ENCODE measurements at places on chromosomes 2 and 18.

DNA sequence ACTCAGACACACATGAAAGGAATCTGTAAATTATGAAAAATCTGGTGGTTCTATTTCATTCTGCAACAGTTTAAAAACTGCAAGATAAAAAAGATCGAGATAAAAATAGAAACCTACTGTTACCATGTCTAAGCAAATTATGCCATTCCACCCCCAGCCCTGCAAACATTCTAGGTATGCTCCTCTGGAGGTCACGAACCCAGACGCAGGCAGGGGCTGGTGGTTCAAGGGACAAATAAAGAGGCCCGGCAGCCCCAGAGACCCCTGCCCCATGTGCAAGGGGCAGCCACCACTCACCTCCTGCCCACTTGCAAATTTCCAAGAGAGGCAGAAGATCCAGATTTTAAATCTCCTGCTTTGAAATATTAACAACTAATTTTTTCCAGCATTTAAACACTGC, 210.5 kb downstream of the ANAPC1 start:
- no peak for DNase-seq

GRCh38 chr18:27713738-27714095, 463.2 kb downstream of the CDH2 start:
- peak; percentile 19 for DNase-seq

DNA sequence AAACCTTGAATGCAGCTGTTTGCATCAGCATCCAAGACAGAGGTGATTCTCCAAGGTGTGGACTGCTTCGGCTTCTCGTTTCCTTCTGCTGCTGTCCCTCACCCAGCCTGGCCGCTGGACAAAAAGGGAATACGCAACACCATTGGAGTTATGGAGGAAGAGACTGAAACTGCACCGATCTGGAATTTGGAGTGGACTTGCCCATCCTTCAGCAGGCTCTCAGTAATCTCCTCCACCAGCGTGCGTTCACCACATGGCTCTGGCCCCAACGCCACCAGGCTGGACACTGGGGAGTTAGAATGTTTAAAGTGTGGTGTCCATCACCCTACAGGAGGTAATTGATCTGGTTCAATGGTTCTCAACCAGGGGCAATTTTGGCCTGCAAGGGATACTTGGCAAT, 41.4 kb upstream of the ID2 start:
- no peak for DNase-seq

DNA sequence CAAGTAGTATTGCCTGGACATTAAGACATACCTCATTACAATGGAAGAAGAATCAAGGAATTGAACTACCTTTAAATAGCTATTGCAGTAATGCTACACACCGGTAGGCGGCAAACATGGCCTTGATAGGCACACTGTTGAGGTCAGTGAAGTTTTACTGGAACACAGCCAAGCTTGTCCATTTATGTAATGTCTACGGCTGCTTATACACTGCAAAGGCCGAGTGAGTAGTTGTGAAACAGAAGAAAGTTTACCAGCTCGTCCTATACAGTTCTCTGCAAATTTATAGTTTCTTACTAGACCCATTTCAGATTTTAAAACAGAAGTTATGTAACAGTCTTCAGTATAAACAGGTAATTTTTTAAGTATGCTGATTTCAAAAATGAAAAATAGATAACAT, 38.8 kb downstream of the PPP4R1 start:
- no peak for DNase-seq

- DNase-seq, result no peak
These were observed 25.6 kb downstream of the SEMA4F start for GRCh38 chr2:74679615-74680014.

- no peak for DNase-seq
These were observed 98.3 kb upstream of the LDLRAD4 start for GRCh38 chr18:13120255-13120654.

GRCh38 chr2:109254174-109254904, 125.3 kb downstream of the SH3RF3 start:
- no peak for DNase-seq

DNA sequence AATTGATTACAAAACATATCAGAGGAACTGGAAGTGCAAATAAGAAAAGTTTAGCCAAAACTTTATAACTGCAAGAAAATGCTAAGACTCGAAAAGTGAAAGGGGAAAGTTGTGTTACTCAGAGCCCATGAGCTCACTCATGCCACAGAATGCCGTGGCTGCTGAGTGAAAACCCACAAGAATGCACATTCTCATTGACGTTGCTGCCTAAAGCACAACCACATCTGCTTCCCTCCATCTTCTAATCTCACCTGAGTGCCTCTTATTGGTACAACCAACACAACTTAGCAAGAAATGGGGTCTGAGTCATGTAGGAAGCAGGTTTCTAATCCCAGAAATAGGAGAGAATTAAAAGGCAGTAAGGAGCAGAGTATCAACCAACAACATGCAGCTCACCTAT, 259.7 kb downstream of the LNPK start:
- no peak for DNase-seq

DNA sequence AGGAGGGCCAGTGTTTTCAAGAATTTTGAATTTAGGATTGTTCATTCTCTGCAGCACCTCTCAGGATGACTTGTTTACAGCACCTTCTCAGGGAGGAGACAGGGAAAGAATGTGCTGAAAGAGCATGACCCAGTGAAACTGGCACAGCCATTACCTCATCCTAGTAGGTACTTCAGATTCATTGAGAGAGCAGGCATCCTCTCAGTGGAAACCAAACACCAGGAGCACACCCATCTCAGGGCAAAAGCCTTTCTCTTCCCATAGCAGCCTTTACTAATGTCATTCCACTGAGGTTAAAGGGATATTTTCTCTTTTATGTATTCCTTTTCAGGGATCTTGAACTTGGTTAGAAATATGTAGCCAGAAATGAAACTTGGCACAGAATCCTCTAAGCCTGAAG, 2.6 kb downstream of the MAP2 start:
- DNase-seq, result peak; percentile 50

DNA sequence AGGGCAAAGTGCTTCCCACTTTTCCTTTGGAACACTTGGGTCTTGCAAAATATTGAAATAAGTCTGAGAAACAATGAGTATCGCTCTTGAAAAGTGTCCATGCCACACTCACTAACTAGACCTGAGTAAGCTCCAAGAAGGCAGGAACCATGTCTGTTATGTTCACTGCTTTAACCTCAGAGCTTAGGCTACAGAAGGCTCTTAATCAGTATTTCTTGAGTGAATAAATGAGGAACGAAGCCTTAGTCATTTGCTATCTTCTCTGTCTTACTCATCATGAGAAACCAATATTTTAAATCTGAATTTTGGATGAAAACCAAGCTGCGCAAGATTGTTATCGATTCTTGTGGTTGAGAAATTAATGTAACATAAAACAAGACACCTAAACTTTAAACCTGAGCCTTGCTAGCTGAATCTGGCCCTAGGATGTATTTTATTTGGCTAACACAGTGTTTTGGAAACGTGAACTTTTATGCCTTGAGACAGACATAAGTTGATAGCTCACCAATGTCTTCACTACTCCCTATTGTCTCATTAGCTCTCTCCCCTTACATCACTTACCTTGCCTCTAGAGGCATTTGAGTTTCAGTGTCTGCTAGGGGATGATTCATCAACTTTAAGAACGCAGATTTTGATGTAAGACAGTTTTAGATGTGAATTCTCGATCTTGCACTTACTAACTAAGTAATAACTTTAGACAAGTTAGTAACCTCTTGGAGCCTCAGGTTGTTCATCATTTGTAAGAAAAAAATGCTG, 392.8 kb upstream of the MEIS1 start:
- DNase-seq, result no peak

GRCh38 chr18:49778826-49779465, 34.4 kb downstream of the ACAA2 start:
- DNase-seq, result no peak

DNA sequence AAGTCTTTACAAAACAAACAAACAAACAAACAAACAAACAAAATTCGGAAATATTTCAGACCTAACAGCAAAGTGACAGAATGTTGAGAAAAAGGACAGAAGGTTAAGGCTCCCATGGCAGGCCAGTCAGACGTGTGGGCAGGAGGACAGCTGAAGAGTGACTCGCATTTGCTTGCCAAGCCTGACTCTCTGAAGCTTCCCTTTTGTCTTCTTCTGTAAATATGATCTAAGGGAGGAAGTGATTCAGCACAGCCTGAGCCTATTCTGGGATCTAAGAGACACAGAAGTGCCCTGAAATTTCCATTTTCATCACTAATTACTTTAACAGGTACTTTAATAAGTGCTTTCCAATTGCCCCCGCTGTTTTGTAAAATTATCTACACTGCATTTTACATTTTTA, 134.0 kb upstream of the LYPD1 start:
- DNase-seq, result peak; percentile 11

GRCh38 chr18:79583426-79583825, 96.2 kb upstream of the CTDP1 start:
- no peak for DNase-seq

DNA sequence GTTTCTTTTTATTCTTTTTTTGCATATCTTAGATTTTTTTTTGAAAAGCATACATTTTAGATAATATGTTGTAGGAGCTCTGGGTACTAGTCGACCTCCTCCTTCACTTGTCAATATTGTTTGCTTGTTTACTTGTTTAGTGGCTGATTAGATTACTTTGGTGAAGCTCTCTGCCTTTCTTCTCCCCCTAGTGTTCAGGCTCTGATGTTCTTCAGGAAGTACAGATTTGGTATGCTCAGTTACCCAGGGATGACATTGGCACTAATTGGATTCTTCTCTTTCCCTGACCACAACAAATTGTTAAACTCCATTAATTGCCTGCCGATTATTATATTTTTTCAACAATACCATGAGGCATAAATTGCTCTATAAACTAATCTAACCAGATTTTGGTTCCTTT, 491.2 kb downstream of the SUCLG1 start:
- no peak for DNase-seq

DNA sequence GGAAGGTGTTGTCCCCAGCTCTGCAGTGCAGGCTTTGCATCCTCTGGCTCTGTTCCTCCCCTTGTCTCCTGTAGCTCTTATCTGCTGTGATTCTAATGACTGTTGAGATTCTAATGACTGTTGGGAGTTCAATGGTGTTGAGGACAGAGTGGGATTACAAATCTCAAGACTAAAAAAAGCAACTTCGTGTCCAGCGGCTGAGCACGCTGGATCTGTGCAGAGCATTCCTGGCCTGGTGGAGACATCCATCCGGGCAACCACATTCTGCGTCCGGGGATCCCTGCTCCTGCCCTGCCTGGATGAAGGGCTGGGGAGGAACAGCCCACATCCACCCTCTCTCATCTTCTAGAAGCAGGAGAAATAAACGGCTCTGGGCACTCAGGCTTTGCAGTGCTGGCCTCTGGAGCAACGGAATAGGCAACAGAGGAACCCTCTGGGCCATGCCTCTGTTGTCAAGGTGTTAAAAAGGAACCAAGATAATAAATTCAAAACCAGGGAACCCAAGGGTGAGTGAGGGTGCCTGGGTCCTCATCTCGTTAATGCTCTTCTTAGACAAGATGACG, 106.7 kb upstream of the ASB18 start:
- DNase-seq, result no peak

DNA sequence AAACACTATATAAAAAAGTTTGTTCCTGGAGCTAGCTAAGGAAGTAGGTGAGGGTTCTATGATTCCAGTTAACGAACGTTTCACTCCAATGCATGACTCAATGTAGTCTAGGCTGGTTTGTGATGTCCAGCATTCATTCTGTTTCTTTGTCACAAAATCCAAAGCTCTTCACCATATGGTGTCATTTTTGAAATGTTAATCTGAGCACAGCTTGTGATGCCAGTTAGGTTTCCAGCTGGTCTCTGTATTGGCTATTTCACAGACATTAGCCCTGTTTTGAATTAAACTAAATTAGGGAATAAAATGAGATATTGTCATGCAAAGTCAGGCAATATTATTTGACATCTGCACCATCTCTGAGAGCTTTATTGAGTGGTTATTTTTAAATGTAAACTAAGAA, 159.4 kb downstream of the RBM43 start:
- DNase-seq, result no peak

GRCh38 chr2:132884292-132884691, 214.3 kb upstream of the LYPD1 start:
- DNase-seq, result no peak

GRCh38 chr2:141927536-141927935, 203.3 kb downstream of the LRP1B start:
- no peak for DNase-seq

- DNase-seq, result no peak
These were observed 273.5 kb downstream of the RNF144A start for GRCh38 chr2:7190587-7191324.

- no peak for DNase-seq
These were observed 2036.2 kb upstream of the PIK3C3 start for GRCh38 chr18:39918847-39919246.

- DNase-seq, result no peak
These were observed 134.0 kb upstream of the SERTAD2 start for GRCh38 chr2:64787698-64788097.

- DNase-seq, result no peak
These were observed 30.2 kb downstream of the PRKCE start for GRCh38 chr2:45681675-45682074.

DNA sequence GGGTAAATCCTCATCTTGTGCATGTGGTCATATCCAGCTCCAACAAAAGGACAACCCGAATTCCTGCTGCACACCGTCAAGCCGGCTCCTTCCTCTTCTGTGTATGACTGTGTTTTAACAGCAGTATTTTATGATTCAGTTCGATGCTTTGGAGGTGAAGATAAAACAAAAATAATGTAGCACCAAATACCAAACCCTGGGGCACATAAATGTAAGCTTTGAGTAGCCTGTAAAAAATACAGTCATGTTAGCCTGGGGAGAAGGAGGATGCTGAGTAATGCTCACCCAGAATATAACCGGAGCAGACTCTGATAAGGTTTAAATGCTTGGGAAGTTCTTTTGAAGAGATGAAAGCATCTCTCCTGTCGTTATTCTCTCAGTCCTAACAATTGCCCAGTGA, 225.0 kb downstream of the SUCLG1 start:
- DNase-seq, result no peak

GRCh38 chr2:8495189-8495989, 186.5 kb upstream of the ID2 start:
- no peak for DNase-seq

DNA sequence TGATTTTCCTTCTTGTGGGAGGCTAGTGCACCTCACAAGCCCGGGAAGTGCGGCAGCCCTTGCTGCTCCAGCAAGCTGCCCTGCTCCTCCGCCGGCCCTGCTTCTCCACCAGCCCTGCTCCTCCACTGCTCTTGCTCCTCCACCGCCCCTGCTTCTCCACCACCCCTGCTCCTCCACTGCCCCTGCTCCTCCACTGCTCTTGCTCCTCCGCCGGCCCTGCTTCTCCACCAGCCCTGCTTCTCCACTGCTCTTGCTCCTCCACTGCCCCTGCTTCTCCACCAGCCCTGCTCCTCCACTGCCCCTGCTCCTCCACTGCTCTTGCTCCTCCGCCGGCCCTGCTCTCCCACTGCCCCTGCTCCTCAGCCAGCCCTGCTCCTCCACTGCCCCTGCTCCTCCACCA, 95.6 kb downstream of the NDUFA10 start:
- DNase-seq, result no peak

All from NCI-H1092 (cell line).